ENCODE measurements at places on chromosomes 7 and 10.

GRCh38 chr10:82961864-82962263 lies 1086.9 kb downstream of the NRG3 start:
- DNase-seq, result no peak

DNA sequence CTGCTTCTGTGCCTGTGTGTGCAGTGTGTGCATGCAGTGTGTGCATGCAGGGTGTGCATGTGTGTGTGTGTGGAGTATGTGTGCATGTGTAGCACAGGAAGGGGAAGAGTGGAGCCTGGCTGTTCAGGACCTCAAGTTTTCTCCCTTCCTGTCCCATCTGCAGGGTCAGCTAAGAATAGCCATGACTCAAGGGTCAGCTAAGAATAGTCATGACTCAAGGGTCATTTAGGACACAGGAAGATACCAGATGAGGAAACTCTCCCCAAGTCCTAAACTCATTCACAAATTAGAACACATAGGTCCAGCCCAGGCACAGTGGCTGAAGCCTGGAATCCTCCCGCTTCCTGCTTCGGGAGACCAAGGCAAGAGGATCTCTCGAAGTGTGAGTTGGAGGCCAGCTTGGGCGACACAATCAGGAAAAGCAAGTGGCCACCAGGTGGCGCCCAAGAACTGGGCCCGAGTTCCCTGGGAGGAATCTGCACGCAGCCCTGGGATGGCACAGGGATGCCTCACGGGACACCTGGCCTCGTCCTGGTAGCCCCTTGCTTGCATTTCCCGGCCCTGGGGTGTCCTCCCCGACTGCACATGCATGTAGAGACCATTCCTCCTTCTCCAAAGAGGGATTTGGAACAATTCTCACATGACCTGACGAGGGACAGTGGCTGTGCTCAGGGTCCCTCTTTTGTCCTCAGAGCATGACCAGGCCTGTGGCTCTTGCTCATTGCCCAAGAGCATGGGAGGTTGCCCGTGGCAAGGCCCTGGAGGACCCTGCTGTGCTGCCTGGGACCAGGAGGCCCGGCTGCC lies 21.4 kb upstream of the VOPP1 start:
- DNase-seq, result peak; percentile 75

DNA sequence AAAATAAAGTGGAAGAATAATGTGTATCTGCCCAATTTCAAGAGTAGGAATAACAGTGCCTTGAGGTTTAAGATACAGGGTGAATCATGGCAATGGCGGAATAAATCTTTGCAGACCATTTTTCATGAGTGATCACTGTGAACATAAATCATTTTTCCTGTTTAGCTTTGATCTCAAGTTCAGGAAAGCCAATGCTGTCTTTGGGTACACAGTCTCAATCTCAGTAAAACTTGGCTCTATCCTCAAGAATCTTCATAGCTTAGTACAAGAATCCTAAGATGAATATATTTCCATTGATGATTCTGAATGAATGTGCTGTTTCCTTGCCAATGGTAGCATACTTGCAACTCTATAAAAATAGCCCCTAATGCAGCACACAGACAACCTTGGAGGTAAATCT lies 6.8 kb downstream of the NAMPT start:
- DNase-seq, result no peak

GRCh38 chr10:12338981-12339380 lies 10.4 kb upstream of the CAMK1D start:
- no peak for DNase-seq

GRCh38 chr10:8594711-8595110 lies 540.2 kb downstream of the GATA3 start:
- no peak for DNase-seq

DNA sequence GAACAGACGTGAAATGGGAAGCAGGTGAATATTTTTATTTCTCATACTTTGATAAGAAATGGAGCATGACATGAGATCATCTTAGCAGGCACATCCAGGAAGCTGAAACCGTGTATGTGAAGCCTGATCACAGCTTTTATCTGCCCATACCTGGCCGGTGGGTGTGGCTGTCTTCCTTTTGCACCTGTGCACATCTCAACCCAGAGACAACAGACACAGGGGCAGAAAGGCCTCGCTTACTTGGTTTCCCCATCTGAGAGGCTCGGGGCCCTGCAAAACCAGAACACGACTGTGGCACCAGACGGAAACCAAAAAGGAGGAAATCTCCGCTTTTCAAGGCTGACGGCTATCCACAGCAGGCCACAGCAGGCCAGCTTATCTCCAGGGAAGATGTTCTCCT lies 116.4 kb downstream of the TCERG1L start:
- DNase-seq, result no peak

DNA sequence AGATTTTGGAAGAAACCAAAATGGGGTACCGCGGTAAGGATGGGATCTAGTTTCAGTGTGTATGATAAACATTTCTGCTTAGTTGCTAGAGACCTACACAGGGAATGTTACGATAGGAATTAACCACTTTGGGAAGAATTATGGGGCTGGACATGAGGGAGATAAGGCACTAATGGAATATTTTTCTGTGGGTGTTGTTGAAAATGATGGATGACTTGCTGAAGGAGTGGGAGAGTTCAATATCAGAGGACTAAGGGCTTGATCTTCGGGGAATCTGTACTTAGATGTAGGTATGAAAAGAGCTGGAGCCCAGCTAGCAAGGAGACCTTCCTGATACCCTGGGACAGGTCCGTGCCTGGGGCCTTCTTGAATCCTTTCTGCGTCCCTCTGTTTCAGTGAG lies 303.7 kb downstream of the EXOC4 start:
- DNase-seq, result no peak

GRCh38 chr7:131042269-131043160 lies 285.2 kb upstream of the MKLN1 start:
- no peak for DNase-seq

GRCh38 chr7:156034397-156034796 lies 222.1 kb upstream of the SHH start:
- no peak for DNase-seq
